ENCODE measurements at places on chromosomes 5 and 9.

DNA sequence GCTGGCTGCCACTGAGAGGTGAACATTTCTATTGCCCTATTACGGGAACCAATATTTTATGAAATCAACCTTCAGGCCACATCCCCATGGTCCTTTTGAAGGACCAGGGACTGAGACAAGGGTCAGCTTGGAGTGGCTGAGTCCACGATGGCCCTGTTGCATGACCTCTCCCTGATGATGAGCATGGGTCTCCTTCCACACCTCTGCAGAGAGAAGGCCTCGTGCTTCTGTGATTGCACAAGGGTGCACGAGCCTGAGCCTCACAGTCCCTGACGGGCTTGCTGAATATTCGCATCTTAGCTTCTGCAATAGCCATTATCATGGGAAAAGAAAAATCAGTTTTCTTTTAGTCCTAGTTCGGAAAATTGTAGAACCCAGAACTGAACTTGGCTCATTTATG lies 255.0 kb upstream of the IRX2 start:
- DNase-seq, result no peak

DNA sequence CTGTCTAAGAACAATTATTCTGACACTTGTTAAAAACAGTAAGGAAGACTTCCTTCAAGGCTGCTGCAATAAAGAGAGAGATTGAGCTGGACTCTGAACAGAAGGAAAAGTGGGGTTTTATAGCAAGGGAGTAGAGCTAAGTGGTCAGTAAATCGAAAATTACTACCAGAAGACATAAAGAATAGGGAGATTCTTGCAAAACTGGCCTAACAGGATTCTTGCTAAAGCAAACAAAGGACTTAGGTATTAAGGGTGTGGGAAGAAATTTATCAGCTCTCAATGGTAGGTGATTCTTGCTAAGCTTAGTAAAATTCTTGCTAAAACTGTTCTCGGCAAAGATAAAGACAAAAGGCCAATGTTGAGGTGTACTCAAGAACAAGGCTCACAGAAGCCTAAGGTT lies 300.5 kb downstream of the SLCO4C1 start:
- DNase-seq, result no peak

DNA sequence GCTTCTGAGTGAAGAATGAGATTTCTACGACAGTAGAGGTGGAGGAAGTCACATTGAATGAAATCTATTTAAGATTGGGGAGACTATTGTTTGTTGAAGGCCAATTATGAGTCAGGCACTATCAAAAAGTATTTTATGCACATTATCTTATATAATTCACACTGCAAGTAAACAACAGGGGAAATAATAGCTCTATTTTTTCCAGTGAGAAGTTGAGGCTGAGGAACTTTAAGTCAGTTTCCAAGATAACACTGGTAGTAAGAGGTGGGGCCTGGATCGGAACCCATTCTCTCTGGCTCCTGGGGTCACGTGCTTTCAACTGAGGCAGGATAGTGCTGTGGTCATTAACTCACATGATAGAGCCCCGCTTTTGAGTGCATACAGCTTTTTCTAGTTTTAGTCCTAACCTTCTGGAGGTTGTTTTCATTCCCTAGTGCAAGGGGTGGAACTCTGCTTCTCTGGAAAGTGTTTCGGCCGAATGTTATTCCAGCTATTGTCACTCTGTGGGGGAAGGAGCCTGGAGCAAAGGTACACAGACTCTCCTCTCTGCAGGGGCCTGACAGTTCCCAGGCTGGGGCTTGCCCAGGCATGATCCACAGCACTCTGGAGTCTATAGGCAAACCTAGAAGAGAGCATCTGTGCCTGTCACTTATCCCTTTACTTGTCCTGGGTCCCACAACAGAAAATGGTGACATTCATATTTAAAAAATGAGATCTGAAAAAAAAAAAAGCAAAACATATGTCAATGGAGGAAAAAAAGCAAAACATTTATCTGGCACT lies 352.4 kb upstream of the ACTBL2 start:
- DNase-seq, result no peak

DNA sequence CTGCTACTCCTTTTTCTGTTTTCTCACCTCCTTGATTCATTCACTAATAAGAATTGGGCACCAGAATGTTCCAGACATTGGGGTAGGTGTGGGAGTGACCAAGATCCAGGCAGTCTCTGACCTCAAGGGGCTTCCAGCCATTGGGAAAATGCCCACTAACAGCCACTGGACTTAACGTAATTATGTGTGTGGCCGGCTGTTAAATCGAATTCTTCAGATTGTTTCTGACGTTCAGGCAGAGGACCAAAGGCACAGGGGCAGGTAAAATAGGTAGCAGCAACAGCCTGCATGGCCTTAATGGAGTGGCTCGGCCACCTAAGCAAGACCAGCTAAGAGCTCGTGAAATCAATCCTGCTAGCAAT lies 48.4 kb upstream of the CKMT2 start:
- DNase-seq, result no peak

GRCh38 chr5:178438796-178439195 lies 151.4 kb downstream of the COL23A1 start:
- no peak for DNase-seq

DNA sequence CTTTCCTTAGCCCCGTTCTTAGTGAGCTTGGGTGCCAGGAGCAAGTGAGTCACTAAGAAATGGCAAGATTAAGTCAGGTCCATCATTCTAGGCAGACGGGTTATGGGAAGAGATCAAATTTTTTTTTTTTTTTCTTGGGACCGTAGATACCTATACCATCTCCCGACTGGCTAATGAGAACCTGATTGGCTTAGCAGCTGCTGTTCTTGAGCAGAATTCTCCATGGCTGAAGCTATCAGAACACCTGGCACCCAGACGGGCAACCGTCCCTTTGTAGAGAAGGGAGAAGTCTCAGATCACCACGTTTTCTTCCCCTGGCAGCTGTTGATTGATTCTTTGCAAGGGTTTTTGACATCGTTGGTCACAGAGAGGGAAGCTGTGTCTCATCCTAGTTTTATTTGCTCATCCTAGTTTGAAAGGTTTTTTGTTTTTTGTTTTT lies 78.6 kb downstream of the AOPEP start:
- no peak for DNase-seq

- DNase-seq, result no peak
Measured at GRCh38 chr5:106833517-106833916, 837.2 kb downstream of the EFNA5 start.

DNA sequence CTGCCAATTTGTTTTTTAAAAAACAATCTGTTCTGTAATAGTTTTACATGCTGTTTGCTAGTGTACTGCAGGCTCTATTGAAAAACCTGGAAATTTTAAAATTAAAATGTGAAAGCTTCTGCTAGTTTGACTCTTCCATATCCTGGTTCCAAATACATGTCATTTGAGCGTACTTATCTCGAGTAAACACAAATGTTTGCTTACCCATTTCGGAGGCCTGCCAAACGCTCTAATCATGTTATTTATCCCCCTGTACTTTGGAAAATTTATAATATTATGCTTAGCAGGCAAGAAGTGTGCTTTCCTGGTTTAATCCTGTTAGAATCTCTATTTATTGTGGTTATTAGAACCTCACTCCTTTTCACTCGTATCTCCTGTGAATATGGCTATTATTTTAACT lies 476.8 kb upstream of the CYLC2 start:
- DNase-seq, result no peak

GRCh38 chr9:129111528-129112151 lies 425 bp downstream of the PTPA start:
- DNase-seq, result no peak

GRCh38 chr9:136018257-136019031 lies 57.3 kb upstream of the UBAC1 start:
- no peak for DNase-seq

GRCh38 chr9:84271531-84271900 lies 69.0 kb downstream of the SLC28A3 start:
- no peak for DNase-seq

DNA sequence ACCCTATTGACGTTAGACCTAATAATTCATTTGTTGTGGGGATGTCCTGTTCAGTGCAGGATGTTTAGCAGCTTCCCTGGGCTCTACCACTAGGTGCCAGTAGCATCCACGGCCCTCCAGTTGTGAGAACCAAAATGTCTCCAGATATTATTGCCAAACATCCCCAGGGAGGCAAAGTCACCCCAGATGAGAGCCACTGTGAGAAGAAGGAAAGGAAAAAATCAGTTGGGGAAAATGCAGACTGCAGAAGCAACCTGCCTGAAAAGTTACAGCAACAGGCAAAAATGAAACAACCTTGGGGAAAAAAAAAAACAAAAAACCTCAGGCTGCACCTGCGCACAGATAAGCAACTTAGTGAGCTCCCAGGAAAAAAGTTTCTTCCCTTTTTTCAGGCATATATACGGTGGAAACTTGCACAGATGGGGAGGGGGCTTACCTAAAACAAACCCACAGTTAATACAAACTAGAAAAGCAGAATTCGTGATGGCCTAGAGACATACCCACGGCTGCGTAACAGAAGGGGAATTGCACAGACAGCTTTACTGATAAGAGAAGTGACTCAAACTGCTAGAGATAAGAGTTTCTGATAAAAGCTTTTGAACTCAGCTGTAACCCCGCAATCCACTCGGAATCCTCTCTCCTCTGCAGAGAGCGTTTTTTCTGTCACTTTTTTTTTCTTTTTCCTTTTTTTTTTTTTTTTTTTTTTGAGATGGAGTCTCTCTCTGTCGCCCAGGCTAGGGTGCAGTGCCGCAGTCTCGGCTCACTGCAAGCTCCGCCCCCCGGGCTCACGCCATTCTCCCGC lies 29.8 kb upstream of the FBP1 start:
- peak; percentile 10 for DNase-seq

- no peak for DNase-seq
Measured at GRCh38 chr5:157582731-157583620, 7.4 kb upstream of the ADAM19 start.

DNA sequence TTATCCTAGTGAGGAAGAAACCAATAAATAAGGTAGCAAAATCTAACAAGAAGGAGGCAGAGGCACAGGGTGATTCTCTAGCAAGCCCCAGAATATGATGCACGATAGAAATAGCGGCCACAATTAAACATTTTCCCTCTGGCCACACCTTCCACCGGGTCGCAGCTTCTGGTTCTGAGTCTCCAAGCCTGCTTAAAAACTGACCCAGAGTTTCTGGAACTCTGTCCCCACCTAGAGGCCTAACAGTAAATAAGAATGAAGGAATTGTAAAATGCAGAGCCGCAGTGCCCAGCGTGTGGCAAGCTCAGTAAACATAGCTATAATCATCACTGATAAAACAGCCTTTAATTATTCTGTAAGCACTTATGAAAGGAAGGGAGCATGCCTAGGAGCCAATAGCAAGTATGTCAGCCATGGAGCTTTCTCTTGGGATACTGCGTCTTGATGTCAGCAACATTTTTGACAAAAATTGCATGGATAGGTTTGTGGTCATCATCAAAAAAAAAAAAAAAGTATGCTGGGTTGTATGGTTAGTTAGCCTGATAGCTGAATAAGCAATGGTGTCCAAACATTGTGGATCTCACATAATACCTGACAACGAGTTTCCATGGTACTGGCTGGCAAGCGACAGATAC lies 465.5 kb downstream of the DNAH5 start:
- DNase-seq, result no peak

GRCh38 chr5:9512457-9512856 lies 33.4 kb downstream of the SEMA5A start:
- DNase-seq, result no peak

GRCh38 chr5:143164557-143164956 lies 238.9 kb downstream of the NR3C1 start:
- DNase-seq, result no peak
